Stimulated activated CD8-positive, alpha-beta memory T cell treated with anti-CD3 and anti-CD28 coated beads, Interleukin-12 subunit alpha, Interleukin-12 subunit beta, amount 100 ng/mL, for 4 hours (primary cell): ENCODE measurements at places on chromosomes 1 and 21.

DNA sequence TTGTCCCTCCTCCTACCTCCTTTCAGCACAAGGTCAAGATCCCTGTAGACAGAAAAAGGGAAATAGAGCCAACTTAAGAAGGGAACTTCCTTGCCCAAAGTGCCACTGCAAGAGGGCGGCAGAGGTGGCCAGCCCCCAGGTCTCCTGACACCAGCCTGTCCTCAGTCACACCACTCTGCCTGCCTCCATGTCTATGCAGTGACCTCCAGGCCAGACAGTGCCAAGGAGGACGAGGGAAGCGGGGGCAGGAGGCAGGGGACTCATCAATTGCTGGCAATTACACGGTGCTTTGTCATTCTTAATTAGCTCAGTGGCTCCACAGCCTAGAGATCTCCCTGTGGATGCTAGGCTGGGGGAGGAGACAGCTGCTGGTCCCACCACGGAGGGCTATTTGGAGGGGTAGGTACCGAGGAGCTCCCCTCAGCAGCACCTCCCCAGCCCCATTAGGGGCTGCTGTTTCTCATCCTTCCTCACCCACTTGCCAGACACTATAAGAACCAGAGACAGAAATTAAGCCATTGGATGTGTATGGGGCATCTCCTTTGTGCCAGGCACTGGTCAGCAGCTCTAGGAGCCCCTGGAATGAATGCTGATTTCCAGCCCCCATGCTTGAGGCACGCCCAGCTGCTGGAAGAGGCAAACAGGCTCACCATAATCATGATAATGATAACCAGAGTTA is 6.1 kb upstream of the LDLRAP1 start:
- no peak for DNase-seq

GRCh38 chr1:50959303-50959912 is 659 bp downstream of the FAF1 start:
- no peak for DNase-seq

DNA sequence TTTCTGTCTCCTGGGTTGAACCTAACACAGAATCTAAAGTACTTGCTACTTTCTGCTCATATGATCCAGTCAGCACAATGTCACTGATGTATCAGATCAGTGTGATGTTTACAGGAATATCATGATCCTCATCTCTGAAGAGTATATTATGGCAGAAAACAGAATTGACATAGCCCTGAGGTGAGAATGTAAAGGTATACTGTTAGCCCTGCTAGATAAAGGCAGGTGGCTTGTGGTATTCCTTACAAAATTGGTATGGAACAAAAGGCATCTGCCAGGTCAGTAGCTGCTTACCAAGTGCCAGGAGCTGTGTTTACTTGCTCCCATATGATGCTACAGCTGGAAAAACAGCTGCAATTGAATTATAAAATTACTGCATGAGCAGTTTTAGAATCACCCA is 30.5 kb downstream of the AADACL4 start:
- DNase-seq, result no peak

DNA sequence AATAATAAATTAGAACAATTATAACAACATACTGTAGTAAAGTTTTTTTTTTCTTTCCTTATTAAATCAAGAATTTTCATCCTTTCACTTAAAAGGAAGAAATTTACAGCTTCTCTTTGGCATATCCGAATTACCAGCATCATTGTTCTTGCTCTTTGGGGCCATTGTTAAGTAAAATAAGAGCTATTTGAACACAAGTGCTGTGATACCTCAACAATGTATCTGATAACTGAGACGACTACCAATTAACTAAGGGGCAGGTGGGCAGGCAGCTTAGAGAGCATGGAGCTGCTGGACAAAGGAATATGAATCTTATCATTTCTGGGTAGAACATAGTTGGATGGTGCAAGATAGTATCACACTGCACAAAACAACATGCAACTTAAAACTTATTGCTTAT is 719.9 kb upstream of the TMPRSS15 start:
- DNase-seq, result no peak

- DNase-seq, result no peak
Observed at GRCh38 chr1:218171302-218171893, 113.7 kb upstream of the RRP15 start.

DNA sequence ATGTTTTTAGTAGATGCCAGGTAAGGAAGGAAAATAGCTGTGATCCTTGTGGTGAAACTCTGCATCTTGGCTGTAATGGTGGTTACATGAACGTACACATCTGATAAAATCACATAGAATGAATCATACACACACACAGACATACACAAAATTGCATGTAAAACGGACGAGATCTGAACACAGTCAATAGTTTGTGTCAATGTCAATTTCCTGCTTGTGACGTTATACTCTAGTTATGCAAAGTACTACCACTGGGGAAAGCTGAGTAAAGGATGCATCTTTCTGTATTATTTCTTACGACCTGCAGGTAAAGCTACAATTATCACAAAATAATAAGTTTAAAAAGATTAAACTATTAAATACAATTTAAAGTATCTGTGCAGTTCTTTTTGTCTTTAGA is 493.7 kb upstream of the ZP4 start:
- DNase-seq, result no peak

- no peak for DNase-seq
Observed at GRCh38 chr1:99115231-99115630, 110.6 kb upstream of the PLPPR5 start.

- DNase-seq, result no peak
Observed at GRCh38 chr1:31062867-31063380, 2.6 kb downstream of the PUM1 start.

DNA sequence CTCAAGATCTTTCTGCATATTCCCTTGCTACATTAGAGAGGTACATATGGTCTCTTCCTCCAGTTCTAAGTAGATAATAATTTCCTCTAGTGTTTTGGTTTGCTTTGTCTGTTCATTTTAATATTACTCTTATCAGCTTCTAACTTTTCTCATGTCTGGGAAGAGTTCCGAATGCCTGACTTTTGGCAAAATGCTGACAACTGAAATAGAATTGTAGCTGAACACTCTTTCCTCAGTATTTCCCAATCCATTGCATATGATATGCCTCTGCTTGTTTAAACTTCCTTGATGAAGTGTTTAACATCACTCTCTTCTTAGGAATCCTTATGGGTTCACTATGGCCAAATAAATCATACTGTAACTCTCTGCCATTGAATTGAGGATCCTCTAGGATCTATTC is 1510.1 kb downstream of the MRPL39 start:
- no peak for DNase-seq

DNA sequence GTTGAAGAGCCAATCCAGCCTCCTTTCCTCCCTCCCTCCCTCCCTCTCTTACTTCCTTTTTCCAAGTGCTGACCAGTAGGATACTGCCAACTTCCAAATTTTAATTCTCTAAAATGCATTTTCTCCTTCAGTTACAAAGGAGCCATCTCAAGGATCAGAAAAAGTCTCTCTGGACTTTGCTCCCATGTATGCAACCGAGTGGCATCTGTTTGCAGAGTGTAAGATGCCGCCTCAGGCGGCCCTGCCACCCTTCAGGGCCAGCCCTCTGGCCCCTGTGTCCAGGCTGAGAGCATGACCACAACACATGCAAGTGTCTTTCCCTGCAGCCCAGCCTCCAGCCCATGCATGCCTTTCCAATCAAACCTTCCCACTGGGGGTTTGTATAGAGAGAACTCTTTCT is 205.3 kb upstream of the RAB4A start:
- DNase-seq, result no peak

DNA sequence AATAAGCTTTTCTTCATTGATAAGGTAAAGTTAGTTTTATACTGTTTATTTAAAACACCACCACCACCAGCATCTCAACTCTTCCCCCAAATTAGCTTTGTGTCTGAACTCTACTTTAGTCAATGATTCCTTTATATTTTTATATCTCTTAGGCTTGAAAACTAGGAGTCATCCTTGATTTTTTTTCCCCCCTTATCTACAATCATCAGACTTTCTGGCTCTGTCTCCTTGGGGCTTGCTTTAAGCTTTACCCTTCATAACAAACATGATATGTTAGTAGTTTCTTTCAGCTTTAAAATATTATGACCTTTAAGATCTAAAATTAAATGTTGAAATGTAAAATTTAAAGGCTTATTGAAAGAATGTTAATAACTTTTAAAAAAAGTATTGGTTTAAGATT is 28.3 kb downstream of the HS2ST1 start:
- DNase-seq, result no peak

GRCh38 chr1:192399161-192399560 is 82.4 kb downstream of the RGS21 start:
- DNase-seq, result no peak

GRCh38 chr1:17725084-17725719 is 29.9 kb upstream of the ACTL8 start:
- no peak for DNase-seq

- DNase-seq, result no peak
Observed at GRCh38 chr1:240170266-240170665, 78.6 kb downstream of the FMN2 start.

DNA sequence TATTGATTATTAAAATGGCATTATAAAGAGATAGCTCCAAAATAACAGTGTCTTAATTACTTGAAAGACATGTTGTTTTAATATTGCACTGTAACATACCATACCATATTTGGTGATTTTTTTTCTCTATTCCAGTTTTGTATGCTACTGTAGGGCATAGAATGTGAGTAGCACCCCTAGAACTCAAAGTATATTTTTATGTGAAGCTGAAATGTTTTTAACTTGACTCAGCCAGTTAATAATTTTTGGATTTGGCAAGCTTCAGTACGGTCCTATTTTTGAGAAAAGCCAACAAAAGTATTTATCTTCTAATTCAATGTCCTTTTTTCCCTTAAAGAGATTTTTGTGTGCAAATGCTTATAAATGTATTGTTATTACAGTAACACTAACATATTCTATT is 593.8 kb downstream of the USP25 start:
- DNase-seq, result no peak

- no peak for DNase-seq
Observed at GRCh38 chr1:34130306-34130705, 34.7 kb downstream of the CSMD2 start.

DNA sequence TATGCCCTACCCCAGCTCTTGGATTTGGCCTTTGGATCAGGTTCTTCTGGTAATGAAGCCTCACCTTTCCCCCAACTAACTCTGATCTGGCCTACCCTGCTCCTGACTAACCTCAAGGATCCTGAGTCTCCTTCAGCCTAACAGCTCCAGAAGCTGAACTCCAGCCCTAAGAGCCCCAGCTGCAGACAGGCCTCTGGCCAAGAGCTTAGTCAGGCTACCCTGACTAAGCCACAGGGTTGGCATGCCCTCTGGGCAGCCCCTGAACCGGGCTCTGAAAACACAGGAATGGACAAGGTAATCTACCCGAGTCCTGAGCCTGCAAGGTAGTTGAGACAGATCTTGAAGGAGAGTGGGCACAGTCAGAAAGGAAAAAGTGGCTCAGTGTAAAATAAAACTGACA is 29.4 kb downstream of the COA7 start:
- DNase-seq, result no peak

DNA sequence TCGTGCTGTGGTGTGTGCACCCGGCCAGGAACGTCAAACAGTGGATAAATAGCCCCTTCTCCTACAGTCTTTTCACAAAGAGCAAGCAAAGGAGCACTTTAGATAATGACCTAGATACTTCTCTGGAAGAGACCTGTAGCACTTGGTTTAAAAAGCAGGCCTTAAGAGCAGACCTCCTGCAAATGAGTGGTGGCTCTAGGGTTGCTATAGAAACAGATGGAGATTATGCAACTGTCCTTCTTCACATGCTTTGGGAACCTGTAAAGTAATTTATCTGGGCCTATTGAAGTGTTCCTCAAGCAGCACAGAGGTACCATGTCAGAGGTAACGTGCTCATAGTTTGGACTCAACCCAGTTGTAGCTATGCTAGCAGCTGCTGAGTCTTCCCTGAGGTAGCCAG is 208.2 kb upstream of the KIAA0040 start:
- DNase-seq, result no peak

- no peak for DNase-seq
Observed at GRCh38 chr1:202578565-202578964, 131.7 kb downstream of the SYT2 start.

DNA sequence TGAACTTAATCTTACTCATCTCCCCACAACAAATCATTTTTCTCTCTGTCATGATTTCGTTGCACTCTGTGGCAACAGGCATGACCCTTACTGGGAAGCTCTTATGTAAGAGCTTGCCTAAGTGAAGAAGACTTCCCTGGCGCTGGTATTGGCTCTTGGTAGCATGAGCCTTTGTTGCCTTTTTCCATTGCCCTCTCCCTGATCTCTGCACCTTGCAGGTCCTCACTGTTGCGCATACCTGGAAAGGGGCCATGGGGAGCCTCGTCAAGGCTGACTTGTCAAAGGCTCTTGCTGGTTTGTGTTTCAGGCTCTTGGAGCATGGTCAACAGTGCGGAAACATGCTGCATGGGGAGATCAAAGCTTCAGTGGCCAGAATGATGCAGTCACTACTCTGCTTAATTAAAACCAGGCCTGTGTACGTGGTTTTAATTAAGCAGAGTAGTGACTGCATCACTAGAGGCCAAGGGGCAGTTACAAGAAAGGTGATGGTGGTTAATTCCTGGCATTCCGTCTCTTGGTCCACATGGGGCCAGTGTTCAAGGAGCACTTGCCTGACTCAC is 141.3 kb downstream of the SPATA46 start:
- DNase-seq, result no peak

- DNase-seq, result no peak
Observed at GRCh38 chr1:7117399-7118281, 332.4 kb downstream of the CAMTA1 start.

DNA sequence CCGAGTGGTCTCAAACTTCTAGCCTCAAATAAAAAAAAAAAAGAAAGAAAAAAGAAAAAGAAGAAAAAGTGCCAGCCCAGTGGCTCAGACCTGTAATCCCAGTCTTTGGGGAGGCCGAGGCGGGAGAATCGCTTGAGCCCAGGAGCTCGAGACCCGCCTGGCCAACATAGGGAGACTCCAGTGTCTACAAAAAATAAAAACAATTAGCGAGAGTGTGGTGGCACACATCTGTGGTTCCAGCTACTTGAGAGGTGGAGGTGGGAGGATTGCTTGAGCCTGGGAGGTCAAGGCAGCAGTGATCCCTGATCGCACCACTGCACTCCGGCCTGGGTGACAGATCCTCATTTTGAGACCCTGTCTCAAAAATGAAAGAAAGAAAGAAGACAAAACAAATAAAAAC is 1.4 kb upstream of the PTGFRN start:
- no peak for DNase-seq

DNA sequence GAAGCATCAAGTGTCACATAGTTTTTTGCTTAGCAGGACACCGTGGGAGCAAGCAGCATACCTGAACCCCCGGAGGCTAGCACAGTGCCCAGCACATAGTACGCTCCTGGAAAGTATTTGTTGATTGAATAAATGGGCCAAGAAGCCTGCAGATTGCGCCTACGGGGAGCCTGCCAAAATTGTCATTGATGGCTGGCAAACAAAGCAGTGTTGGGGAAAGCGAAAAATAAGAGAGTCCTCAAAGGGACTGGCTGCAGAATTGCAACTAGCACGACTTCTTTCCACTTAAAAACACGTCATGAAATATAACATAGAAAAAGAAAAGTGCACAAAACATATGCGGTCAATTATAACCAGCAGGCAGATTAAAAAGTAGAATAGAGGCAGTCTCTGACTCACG is 125.2 kb upstream of the GALNT2 start:
- no peak for DNase-seq
